ENCODE measurements at places on chromosomes 1 and 21.

DNA sequence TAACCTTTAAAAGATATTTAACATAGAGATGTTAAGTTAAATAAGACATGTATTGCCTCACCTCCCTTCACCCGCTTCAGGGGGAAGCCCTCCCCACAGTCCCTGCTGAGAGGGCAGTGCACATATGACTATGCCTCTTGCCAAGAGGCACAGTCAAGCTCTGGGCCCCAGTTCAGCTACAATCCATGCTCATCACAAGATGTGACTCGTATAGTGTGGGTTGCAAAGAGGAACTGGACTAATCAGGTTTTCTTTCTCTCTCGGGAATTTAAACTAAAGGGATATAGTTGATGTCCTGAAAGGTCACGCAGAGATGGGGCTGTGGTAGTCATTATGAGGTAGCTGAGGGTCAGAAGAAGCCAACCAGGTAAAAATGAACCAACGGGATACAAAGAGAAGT, 35.6 kb downstream of the LYST start:
- no peak for DNase-seq

DNA sequence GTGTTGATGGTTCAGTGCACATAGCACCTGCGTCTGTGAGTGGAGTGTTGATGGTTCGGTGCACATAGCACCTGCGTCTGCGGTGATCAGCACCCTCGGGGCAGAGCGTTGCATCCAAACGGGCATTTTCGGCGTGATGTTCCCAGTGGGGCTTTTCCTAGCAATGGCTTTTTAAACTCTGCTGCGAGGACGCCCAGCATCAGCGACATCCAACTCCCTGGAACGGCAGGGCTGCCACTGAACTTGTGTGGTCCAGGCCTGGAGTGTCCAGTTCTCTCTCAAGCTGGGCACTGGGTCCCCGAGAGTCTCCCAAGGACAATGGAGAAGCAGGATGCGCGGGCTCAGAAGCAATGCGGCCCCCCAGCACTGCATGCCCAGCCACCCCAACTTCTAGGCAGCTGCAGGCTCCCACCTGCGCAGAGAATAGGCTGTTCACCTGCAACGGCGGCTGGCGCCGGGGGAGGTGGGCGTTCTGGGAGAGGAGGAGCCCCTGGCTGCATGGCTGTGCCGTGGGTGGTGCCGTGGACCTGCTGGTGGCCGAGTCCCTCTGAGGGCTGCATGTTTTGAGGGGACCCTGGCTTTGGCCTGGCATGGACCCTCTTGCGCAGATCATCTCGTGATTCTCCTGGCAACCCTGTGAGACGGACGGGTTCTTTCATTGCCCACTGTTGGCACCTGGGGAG, 10.1 kb upstream of the C1orf174 start:
- DNase-seq = peak; percentile 48

DNA sequence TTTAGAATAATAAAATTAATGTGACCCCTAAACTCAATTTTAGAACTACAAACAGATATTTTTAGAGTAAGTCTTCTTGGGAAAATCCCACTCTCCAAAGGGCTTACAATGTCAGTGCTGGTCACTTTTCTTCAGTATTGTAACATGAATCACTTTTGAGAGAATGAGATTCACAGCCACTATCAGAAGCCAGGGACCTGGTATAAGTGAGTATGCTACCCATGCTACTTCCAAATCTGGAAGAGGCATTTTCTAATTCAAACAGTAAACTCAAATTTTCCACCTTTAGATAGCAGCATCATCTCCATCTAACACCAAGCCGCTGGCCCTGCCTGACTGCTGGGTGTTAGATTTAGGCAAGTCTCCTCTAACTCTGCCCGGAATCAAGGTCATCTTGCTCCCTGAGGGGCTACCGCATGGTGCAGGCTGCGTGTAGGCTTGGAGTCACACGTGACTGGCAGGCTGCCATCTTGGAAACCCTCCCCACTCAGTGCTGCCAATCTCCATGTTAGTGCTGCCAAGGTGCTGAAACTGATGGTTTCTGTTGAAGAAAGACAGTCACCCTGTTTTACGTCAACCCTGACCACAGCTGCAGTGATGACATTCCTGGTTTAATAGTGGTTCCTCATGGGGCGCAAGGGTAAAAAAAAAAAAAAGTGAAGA, 882.9 kb upstream of the B3GALT2 start:
- no peak for DNase-seq

GRCh38 chr1:41462680-41463004, 21.8 kb downstream of the EDN2 start:
- DNase-seq = no peak

- DNase-seq = no peak
These were observed 159.9 kb downstream of the LRRIQ3 start for GRCh38 chr1:74038042-74038441.

DNA sequence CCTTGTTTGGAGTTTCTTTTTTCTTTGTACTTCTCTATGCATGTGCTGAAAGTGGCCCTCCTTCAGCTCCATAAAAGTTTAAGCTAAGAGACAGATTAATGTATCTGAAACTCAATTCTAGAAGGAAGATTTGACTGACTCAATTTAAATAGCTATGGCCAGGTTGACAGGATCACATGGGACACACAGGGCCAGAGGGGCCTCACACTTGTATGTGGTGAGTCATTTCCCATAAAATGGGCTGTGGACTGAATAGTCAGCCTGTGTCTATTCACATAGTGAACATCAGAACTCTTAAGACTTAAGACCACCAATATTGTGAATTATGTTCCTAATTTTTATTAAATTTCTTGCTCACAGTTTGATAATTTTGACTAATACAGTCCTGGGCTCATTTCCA, 45.7 kb upstream of the DEPDC1 start:
- no peak for DNase-seq

Measured in NCI-H1417 (cell line).